ENCODE measurements at places on chromosomes 5 and 9.
A peak's percentile ranks its signal among the peaks of the same experiment; 100 is the strongest.

DNA sequence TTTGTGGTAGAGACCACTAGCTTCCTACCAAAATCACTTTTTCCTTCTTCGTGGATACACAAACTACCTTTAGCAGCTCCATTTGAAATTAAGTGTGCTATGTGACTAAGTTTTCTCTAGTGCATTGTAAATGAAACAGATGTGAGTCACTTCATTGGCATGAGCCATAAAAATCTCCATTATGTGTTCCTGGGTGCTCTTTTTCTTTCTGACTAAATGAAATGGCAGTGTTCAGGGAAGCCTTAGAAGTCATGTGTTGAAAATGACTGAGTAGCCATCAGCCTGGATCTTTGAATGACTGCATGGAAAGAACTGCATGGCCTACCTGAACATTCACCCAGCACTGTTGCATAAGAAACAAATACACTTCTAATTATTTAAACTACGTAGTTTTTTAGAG is 107.9 kb downstream of the NDUFAF2 start:
- DNase-seq: peak; percentile 91

DNA sequence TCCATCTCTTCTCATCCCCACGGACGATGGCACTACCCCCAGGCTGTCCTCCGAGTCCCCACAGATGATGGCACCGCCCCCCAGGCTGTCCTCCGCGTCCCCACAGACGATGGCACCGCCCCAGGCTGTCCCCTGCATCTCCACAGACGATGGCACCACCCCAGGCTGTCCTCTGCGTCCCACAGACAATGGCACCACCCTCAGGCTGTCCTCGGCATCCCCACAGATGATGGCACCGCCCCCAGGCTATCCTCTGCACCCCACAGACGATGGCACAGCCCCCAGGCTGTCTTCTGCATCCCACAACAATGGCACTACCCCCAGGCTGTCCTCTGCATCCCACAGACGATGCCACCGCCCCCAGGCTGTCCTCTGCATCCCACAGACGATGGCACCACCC is 57.4 kb upstream of the PTCH1 start:
- DNase-seq: no peak

GRCh38 chr5:93422652-93423280 is 158.3 kb downstream of the NR2F1-AS1 start:
- no peak for DNase-seq

DNA sequence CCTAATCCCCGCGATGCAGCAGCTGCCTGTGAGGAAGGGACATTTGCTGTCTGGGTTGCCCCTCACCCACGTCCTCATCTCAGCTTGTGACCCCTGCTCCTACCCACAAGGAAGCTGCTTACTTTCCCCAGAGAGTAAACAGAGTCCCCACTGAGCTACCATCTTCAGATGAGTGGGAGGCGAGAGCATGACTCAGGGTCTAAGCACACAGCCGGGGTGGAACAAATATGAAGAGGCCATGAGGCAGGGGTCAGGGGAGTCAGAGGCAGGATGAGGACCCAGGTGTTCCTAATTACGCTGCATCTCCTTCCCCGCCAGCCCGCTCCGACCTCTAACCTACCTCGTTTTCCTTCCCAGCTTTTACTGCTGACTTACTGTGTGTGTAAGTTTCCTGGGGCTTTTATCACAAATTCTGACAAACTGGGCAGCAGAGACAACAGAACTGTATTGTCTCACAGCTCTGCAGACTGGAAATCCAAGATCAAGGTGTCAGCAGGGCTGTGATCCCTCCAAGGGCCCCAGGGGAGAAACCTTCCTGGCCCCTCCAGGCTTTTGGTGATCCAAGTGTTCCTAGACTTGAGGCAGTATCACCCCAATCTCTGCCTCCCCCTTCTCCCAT is 94.0 kb upstream of the DNAH5 start:
- DNase-seq: peak; percentile 98

DNA sequence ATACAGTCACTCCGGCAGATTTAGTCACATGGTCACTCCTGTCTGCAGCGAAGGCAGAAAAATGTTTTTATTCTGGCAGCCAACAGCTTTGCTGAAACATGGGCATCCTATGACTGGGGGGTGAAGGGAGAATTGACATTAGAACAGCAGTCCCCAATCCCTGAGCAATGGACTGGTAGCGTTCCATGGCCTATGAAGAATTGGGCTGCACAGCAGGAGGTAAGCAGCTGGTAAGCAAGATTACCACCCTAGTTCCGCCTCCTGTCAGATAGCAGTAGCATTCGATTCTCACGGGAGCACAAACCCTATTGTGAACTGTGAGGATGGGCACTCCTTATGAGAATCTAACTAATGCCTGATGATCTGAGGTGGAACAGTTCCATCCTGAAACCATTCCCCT is 93.1 kb upstream of the FTMT start:
- no peak for DNase-seq

- no peak for DNase-seq
These were observed 2185.8 kb upstream of the ACO1 start for GRCh38 chr9:30198463-30199309.

Measured in fibroblast of mammary gland (primary cell).